ENCODE measurements at places on chromosomes 2 and 18. TPM values are rescaled to one million over a fixed set of nuclear protein-coding genes. Genes with fewer than 3 reads are reported as not detected.

The SP140 gene
- total RNA-seq, result 0.10 TPM

The RGPD3 gene
- total RNA-seq, result 0.05 TPM

DNA sequence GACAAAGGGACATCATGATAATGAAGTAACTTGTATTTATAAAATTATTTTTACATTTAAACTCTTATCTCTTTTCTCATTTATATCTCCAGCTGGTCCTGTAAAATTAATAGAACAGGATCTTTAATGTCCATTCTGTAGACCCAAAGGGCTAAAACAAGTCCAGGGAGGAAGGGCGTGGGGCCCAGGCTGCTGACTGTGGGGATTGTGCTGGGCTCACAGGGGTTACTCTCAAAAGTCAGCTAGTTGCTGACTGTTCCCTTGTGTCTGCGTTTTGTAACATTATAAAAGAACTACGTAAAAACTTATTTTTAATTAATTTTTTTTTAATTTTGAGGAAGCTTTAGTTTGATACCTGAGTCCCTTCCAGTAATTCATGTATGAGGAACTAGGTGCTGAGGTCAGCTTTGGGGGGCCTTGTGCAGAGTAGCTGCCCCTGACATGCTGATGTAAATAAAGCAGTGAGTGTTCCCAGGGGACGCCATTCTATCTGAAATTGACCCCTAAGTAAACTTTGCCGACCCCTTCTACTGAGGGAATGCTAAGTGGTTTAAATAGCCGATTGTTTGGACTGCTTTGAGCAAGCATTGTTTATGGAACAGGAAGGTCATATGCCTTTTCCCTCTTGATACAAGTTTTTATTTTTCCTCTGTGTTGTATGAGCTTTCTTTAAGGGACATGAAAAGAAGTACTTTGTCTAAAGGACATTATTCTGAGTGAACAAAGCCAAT lies 56.4 kb downstream of the MERTK start:
- no peak for DNase-seq

The PPP4R1 gene
- 98.1 TPM for total RNA-seq

- DNase-seq, result no peak
These were observed 128.8 kb downstream of the KCNJ3 start for GRCh38 chr2:154827286-154827685.

The UGT1A5 gene
- total RNA-seq, result not detected

The CRYBA2 gene
- total RNA-seq, result not detected

The COL3A1 gene
- 54.2 TPM for total RNA-seq

DNA sequence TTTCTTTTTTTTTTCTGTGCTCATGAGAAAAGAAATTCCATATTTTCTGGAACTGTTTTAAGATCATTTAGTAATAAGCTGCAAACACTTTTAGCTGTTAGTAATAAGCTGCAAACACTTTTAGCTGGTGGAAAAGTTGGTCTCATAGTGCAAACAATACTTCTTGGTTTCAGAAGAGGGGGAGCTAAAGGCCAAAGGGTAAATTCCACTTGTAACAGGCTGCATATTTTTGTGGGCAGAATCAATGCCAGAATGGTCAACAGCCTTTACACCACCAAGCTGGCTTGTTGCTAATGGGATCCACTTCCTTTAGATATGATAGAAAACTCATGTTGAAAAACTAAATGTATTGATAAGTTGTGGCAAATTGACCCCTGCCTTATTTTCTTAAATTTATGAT lies 356.8 kb downstream of the NR4A2 start:
- DNase-seq, result no peak

The SKOR2 gene
- total RNA-seq, result not detected

The PLCD4 gene
- total RNA-seq, result 0.93 TPM

- no peak for DNase-seq
These were observed 4.5 kb upstream of the SFTPB start for GRCh38 chr2:85672456-85672855.

DNA sequence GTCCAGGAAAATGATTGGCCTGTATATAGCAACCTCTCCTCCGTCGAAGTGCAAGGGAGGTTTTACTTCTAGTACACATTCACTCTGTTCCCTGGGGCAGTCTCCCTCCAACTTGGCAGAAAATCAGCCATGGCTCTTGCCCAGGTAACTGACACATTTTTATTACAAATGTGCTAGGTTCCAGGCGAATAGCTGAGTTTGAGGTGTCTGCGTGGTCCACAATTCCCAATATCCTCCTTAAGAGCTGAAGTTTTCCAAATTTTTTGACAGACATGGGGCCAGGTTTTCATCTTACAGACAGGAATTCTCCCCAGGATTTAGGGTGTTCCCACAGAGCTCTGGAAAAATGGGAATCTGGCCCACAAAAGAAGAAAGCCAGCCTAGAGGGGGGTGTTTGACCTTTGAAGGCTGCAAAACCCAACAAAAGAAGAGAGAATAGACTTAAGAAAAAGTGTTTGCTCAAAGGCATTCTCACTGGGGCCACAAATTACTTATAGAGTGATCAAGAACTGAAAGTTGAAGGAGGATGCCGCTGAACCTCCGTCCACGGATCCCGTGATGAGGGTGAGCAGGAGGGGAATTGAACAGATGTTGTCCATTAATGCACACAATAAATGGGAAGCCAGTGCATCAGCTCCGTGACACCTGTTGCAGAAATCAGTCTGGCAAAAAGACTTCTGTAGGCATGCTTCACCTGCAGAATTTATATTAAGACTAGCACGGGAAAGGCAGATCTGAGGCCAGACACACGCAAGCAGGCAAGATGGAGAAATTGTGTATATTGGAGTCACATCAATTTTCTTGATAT lies 242.3 kb upstream of the COPS8 start:
- no peak for DNase-seq

GRCh38 chr2:172674968-172675303 lies 60.7 kb upstream of the RAPGEF4 start:
- no peak for DNase-seq

- DNase-seq, result no peak
These were observed 120.0 kb downstream of the FMNL2 start for GRCh38 chr2:152454960-152455359.

DNA sequence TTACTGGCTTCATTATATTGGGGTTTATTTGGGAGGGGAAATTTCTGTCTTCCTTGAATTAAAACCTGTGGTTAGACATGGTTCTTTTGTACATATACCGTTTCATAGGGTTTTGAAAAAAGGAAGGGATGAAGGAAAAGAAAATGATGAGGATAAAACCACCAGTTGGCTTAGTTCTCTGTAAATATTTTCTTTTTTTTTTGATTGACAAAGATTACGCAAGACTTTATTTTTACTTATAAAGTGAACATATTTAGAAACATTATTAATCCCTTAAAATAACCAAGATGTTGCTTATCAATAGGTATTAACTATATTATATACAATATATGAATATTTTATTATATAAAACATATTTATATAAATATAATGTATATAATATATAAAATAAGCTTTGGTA lies 45.1 kb upstream of the TUBA3E start:
- DNase-seq, result no peak

DNA sequence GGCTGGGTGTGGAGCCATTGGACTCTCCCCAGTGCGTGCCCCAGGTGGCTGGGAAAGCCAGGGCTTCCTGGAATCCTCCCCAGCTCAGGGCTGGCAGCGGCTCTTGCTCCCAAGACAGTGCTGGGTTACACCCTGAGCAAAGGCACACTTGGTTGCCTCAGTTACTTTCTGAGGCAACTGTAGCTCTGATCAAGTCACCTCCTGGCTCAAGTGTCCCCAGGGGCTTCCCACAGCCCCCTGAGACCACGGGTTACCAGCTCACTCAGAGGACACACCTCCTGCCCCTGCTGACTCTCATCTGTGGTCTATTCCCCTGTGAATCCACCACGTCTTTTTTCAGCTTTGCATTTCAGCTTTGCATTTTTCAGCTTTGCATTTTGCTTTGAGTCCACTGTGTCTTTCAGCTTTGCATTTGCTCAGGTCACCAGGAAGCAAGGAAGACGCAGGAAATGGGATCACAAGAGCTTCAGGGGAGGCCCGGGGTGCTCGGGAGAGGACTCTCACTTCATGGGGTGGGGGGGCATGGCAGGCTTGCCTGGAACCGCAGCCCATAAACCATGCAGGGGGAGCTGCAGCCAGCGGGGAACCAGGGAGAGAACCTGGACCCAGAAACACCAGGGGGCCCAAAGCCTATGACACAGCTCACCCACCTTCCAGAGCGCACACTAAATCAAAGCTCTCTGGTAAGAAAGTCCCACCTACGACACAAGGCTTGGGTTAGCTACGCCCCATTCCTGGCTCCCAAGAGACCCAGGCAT lies 138.0 kb upstream of the ASB18 start:
- no peak for DNase-seq

DNA sequence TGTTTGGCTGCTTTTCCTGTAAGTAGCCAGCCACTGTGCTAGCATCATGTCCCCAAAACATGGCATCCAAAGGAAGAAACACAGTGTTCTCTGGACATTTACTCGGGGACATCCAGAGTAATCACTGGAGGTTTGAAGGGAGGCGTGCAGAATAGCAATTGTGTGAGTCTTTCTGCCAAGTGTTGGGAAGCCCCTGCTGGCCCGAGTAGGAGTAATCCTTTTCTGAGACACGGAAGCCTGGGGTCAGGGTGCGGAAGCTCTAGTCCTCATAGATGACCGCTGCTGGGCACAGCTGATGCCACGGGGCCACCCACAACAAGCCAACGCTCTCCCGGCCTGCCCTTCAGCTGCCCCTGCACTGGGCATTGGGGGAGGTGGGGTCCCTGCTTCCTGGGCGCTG lies 24.8 kb upstream of the HDAC4 start:
- DNase-seq, result no peak

- no peak for DNase-seq
These were observed 62.7 kb upstream of the DOCK10 start for GRCh38 chr2:225104971-225105370.

- DNase-seq, result no peak
These were observed 27.7 kb downstream of the SNORC start for GRCh38 chr2:232897598-232898408.

DNA sequence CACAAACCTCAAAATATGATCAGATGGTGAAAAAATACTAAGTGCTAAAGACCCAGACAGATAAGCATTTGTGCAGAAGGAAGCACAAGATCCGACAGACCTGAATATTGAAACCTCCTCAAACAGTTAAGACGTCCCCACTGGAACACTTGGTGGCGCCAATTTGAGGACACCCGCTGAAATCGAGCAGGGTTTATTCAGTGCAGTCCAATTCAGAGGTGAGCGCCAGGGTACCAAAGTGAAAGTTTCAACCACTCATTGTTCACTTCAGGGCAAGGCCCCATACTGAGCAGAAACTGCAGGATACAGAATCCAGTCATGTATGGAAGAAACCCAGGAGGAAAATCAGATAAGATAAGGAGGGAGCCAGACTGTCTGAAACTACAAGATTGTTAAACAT lies 417.6 kb downstream of the LRRTM4 start:
- no peak for DNase-seq

- no peak for DNase-seq
These were observed 85.0 kb downstream of the TFCP2L1 start for GRCh38 chr2:121200011-121200347.

GRCh38 chr2:114350186-114350725 lies 92.2 kb upstream of the DPP10 start:
- DNase-seq, result no peak

The OTX1 gene
- not detected for total RNA-seq

- DNase-seq, result no peak
These were observed 23.1 kb downstream of the PPM1B start for GRCh38 chr2:44191739-44192138.

DNA sequence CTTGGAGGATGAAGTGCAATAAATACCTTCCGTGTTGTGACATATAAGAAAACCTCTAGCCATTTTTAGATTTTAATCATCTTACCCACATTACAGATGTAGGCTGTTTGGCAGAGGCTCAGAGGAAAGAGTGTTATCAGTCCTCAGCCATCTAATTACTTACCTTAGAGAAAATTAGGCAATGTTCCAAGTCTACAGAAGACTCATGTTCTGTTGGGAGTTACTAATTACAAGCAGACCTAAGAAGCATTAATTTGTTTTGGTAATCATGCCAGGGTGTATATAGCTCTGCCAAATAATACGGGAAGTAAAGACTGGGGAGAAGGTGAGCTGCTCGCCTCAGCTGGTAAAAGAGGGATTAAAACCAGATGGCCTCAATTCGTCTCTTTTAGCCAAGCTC lies 125.8 kb upstream of the PGAP1 start:
- DNase-seq, result no peak

DNA sequence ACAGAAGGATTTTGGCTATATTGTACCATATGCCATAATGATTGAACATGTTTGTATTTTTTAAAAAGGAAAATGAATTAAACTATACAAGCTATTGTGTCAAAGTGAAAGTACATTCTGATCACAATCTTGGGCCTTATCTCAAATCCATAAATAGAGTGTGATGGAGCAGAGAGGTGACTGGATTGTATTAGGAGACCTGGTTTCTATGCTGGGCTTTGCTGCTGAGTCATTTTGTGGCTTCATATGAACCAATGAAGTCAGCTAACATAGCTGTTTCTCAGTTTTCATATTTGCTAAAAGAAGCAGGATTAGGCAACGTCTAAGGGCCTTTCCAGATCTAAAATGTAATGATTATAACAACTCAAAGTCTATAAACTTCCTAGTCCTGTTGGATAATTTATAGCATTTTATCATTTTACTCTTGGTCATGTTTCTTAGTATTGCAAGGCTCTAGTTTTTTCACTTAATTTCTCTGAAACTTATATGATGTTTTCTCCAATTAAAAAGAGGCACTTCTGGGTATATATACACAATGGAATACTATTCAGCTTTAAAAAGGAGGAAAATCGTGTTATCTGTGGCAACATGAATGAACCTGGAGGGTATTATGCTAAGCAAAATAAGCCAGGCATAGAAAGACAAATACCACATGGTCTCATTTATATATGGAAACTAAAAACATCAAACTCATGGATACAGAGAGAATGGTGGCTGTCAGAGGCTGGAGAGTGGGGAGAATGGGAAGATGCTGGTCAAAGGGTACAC lies 112.3 kb downstream of the MEP1B start:
- no peak for DNase-seq

The TEKT4 gene
- total RNA-seq, result not detected

GRCh38 chr2:105274046-105274445 lies 32.5 kb downstream of the GPR45 start:
- peak; percentile 39 for DNase-seq

DNA sequence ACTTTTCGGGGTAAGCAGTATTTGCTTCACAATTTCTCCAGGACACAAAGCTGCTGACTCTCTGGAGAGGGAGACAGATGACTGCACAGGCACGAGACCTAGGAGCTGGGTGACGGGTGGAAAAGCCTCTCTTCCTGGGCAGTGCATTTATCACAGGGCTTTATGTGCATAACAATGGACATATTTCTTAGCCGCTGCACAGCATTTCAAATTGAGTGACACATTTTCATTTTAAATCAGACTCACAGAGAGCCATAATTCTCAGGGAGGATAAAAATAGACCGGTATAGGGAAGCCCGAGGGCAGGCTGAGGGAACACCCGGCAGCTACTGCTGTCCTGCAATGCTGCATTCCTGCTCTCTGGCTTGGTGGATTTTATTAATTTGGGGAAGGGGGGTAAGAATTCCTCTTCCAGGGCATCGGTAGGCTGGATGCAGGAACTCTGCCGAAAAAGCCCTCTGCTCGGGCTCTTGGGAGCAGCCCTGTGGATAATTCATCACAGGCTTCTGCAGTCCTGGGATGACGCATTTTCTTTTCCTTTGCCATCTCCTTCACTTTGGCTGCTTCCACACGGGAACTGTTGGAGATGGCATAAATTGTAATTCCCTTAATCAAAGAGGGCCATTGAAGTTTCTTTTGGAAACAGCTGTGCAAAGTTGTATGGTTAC lies 108.1 kb upstream of the ACAA2 start:
- no peak for DNase-seq
